ENCODE measurements at places on chromosomes 13 and 19.
A peak's percentile ranks its signal among the peaks of the same experiment; 100 is the strongest.

GRCh38 chr19:15159251-15159650 is 41.5 kb downstream of the NOTCH3 start:
- no peaks in the 10 kb centered on the region for H3K4me1 ChIP-seq
- H3K27me3 ChIP-seq = peaks cover 22% of the 10 kb centered on the region

DNA sequence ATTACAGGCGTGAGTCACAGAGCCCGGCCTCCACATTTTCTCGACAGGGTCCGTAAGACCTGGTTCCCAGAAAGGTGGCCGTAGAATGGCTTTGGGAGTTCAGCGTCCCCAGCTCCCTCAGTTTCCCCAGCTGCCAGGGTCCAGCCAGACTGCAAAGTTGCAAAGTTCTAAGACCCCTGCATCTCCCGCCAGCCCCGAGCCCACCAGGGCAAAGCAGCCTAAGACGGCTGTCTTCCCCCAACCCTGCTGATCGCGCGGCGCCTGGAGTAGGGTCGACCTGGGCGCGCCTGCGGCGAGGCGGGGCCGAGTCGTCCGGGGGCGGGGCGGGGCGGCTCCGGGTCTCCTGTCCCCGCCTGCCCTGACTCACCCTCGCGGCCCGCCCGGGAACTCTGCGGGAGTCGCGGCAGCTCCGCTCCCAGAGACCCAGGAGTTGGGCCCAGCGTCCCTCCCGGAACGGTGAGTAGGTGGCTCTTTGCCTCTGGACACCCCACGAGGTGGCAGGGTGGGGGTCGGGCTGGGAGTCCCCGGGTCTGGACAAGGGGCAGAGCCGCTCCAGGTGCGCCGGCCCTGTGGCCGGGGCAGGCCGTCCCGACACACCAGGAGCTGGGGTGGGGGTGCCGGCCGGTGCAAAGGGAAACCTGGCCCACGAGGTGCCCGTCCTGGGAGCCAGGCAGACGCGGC is at the start of gene LRRC8E:
TSS of gene LRRC8E (plus strand) at position 366 of the 681 bp plus-strand sequence. CDS start 7,094 bp downstream, outside the sequence.
- no peaks in the 10 kb centered on the region for H3K36me3 ChIP-seq
- ATAC-seq = peak; percentile 50
- H3K27ac ChIP-seq = no peak within 1 kb of the TSS
- no peaks in the 10 kb centered on the region for H3K4me1 ChIP-seq
- peaks cover 39% of the 10 kb centered on the region for H3K27me3 ChIP-seq

GRCh38 chr19:13993590-13994300 is 12.4 kb downstream of the RFX1 start:
- peaks cover 42% of the 10 kb centered on the region for H3K36me3 ChIP-seq
- H3K27me3 ChIP-seq = no peaks in the 10 kb centered on the region
- no peak overlapping the region for H3K27ac ChIP-seq
- H3K4me1 ChIP-seq = peaks cover 29% of the 10 kb centered on the region
- ATAC-seq = no peak

DNA sequence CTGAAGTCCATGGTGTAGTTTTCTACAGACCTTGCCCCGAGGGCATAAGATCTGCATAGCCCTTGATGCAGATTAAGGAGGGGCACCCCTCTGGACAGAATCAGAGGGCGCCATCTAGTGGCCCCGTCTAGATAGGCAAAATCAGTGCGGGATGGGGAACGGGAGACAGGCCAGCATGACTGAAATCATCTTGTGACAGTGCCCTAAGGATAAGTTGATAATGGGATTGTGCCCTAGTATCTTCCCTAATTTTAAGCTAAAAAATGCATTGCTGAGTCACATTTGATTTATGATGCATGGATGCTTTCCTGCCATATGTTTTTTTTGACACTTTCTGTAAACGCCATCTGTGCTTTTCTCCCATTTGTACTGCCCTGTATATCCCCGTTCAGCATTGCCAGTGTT is 19.0 kb upstream of the GPI start:
- no peak overlapping the region for H3K27ac ChIP-seq
- H3K36me3 ChIP-seq = peaks cover 51% of the 10 kb centered on the region
- no peak overlapping the region for H3K4me3 ChIP-seq
- H3K27me3 ChIP-seq = no peaks in the 10 kb centered on the region

DNA sequence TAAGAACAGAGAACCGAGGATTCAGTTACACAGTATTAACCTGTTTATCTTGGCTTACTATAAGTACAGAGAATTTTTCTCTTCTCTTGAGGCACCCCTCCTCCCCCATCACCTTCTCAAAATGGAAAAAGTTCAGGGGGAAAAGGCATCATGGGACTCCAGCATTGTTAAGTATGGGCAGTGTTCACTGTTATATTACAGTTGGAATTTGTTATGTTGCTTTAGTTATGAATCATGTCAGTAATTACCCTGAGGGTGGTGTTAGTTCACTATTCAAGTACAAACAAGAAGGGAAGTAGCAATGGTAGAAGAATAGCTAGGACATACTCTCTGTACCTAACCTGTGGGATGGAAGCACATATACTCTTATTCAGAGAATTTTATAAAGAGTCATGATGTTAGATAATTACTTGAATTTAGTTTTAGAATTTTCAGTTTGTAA is 12.0 kb downstream of the LPAR6 start:
- H3K27ac ChIP-seq = no peak overlapping the region
- no peak overlapping the region for H3K4me3 ChIP-seq
- H3K36me3 ChIP-seq = peaks cover 58% of the 10 kb centered on the region
- H3K27me3 ChIP-seq = no peaks in the 10 kb centered on the region
- H3K4me1 ChIP-seq = peaks cover 22% of the 10 kb centered on the region

- H3K4me1 ChIP-seq = no peaks in the 10 kb centered on the region
- no peak overlapping the region for H3K4me3 ChIP-seq
- H3K27ac ChIP-seq = no peak overlapping the region
- peak; percentile 8 for ATAC-seq
- H3K36me3 ChIP-seq = no peaks in the 10 kb centered on the region
- H3K27me3 ChIP-seq = peaks cover 6% of the 10 kb centered on the region
Observed at GRCh38 chr13:42101821-42102585, 53.6 kb downstream of the DGKH start.

GRCh38 chr13:106507560-106508274 is 27.7 kb downstream of the EFNB2 start:
- no peaks in the 10 kb centered on the region for H3K4me1 ChIP-seq
- no peaks in the 10 kb centered on the region for H3K36me3 ChIP-seq
- H3K27ac ChIP-seq = no peak overlapping the region
- ATAC-seq = no peak
- no peak overlapping the region for H3K4me3 ChIP-seq

GRCh38 chr19:17286752-17287151 is 5.1 kb downstream of the ANKLE1 start:
- no peaks in the 10 kb centered on the region for H3K27me3 ChIP-seq
- H3K36me3 ChIP-seq = peaks cover 26% of the 10 kb centered on the region
- no peak overlapping the region for H3K27ac ChIP-seq
- ATAC-seq = no peak

DNA sequence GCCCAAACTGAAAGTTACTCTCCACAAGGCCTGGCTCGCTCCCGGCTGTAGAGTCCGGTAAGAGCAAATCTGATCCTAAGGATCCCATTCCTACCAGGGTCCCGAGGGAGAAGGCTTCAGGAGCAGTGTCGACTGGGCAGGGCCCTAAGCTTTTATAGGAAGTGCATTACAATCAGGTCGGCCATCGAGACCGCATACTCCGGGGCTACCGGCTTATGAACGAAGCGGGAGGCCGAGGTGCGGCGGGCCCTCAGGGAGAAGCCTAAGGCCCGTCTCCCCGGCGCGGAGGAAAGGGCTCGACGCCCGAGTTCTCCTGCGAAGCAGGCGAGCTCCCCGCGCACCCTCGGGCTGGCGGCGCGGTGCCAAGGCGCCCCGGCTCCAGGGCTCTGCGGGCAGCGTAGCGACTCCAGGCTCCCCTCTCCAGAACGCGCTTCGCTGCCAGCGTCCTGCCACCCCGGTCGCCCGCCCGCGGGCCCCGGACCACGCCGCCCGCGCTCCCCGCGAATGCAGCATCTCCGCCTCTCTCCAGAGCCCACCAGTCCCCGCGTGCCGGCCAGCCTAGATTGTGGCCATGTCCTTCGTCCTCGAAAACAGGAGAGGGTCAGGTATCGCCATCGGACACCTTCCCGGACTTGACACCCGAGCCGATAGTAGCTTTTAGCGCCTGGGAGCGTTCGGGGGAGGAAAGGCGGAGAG is 1.4 kb downstream of the EFNB2 start:
- H3K4me1 ChIP-seq = peaks cover 21% of the 10 kb centered on the region
- H3K36me3 ChIP-seq = no peaks in the 10 kb centered on the region
- H3K4me3 ChIP-seq = peak overlapping the region; percentile 66
- H3K27me3 ChIP-seq = peaks cover 41% of the 10 kb centered on the region
- ATAC-seq = no peak
- H3K27ac ChIP-seq = no peak overlapping the region

GRCh38 chr13:94829185-94829836 is 117.0 kb upstream of the SOX21 start:
- H3K27ac ChIP-seq = no peak overlapping the region
- no peak overlapping the region for H3K4me3 ChIP-seq
- ATAC-seq = no peak
- peaks cover 8% of the 10 kb centered on the region for H3K27me3 ChIP-seq
- H3K36me3 ChIP-seq = no peaks in the 10 kb centered on the region

DNA sequence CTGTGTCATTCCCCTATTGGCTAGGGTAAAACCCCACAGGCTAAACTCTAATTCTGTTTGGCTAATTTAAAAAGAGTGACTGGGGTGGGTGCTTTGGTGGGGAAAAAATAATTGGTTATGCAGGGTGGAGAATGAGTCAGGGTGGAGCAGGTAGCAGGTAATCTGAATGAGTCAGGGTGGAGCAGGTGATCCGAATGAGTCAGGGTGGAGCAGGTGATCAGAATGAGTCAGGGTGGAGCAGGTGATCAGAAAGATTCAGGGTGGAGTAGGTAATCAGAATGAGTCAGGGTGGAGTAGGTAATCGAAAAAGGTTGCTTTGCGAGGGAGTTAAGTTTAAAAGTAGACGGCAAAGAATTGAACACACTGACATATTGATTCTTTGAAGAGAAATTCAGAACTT is 1218.8 kb upstream of the ATXN8OS start:
- H3K36me3 ChIP-seq = no peaks in the 10 kb centered on the region
- no peaks in the 10 kb centered on the region for H3K27me3 ChIP-seq
- H3K4me1 ChIP-seq = peaks cover 6% of the 10 kb centered on the region
- H3K27ac ChIP-seq = no peak overlapping the region
- no peak for ATAC-seq
